ENCODE measurements at places on chromosomes 1 and 21.

- no peak for DNase-seq
These were observed 118.6 kb downstream of the NR5A2 start for GRCh38 chr1:200146100-200146499.

- DNase-seq: no peak
These were observed 37.3 kb upstream of the IRF2BP2 start for GRCh38 chr1:234647245-234647644.

DNA sequence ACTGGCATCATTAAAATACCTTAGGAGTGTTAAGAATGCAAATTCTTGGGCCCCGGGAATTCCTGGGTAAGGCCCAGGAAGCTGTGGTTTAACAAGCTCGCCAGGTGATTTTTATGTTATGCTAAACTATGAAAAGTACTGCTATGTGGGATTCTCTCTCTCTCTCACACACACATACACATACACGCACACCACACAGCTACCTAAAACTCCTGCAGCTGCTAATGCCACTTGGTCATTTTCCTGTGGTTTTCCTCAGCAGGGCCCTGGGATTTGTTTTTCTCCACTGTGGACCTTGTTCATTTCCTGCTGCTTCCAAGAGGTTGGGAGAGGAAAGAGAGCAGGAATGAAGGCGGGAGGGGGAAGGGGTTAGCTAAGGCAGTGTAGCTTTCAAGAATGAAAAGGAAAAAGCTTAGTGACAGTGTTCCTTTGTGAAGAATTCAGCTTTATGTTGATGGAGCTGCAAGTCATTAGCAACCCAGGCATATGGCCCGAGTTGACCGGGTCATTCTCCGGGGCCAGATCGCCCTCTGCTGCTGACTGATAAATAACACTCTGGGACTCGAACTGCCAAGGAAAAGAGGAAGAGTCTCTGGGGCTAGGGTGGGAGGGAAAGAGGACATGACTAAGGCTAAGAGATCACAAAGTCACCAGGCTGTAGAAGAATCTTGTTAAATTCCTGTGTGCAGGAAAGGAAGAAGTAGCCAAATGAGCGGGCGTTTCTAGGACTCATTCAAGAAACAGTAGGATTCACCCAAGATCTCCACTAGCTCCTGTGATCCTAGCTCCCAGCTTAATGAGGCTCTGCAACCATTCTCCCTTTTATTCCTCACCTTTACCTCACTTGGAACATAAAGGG lies 30.5 kb upstream of the LRIG2 start:
- DNase-seq: peak; percentile 91

DNA sequence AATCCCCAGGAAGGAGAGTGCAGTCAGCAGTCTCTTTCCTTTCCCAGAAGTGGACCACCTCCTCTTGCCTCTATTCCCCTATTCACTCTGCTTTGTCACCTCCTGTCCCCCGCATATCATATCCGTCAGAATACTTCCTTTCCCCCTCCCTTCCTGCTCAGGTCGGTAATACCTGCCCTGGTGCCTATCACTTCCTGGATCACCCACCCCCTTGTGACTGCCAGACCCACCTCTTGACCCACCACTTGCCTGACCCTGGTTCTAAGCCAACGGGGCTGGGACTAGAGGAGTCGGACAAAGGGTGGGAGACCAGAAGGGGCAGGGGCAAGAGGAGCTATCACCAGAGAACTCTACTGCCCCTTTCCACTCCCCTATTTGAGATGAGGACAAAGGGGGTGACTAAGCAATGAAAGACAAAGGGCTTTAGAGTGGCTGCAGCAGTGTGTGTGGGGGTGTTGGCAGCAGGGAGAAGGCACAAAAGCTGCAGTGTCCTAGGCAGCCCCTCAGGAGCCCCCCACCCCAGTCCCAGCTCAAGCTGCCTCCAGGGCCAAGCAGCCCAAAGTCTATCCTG lies 1.7 kb upstream of the ADAMTS4 start:
- peak; percentile 34 for DNase-seq

- no peak for DNase-seq
These were observed 468.7 kb upstream of the B3GALT2 start for GRCh38 chr1:193654951-193655735.

GRCh38 chr1:248823517-248824001 lies 2.2 kb downstream of the SH3BP5L start:
- DNase-seq: no peak

DNA sequence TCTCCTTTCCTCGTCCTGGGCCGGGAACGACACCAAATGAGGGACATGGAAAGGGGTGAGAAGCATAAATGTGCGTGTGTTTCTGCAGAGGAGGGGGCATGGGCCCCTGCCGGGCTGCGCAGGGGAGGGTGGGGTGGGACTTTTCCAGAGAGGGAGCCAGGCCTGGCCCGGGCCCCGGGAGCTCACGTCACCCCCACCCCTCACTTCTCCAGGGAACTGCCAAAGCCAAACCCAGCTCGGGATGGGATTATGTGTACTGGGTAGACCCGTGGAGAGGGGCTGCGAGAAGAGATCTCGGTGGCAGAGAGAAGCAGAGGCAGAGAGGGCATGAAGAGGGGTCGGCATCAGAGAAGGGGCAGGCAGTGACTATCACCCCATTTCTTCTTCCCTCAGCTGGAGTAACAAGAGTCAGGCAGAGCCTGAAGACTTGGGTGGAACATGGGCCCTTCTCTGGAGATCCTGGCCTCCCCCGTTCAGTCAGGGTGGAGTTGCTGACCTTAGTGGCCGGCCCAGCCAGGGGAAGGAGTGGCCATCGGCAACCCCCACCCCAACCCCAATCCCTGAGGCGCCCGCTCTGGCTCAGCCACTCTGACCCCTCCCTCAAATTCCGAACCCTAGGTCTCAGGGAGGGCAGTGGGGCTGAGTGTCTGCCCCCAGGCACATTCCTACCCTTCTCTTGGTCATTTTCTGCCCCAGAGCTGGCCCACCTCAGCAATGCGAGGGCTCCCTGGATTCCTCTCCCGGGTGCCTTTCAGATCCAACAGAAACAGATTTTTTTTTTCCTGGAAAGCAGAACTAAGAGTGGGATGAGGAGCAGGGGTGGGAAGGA lies 1.2 kb downstream of the ADAMTSL4 start:
- no peak for DNase-seq

DNA sequence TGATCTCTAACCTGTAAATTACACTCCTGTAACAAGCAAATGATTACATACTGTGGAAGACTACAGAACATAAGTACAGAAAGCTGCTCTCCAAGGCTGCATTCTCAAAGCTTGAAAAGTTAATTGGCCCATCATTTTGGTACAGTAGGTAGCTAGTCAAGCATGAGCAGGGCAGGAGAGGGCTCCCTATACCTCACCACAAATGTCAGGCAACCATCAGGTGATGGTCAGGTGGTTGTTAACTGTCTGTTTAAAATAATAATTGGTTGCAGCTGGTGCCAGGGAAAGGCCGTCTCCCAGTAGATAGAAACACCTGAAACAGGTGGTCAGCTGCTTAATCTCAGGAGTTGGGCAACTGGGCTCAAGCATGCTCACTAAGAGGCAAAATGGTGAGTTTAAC lies 13.1 kb upstream of the SLC1A7 start:
- no peak for DNase-seq

DNA sequence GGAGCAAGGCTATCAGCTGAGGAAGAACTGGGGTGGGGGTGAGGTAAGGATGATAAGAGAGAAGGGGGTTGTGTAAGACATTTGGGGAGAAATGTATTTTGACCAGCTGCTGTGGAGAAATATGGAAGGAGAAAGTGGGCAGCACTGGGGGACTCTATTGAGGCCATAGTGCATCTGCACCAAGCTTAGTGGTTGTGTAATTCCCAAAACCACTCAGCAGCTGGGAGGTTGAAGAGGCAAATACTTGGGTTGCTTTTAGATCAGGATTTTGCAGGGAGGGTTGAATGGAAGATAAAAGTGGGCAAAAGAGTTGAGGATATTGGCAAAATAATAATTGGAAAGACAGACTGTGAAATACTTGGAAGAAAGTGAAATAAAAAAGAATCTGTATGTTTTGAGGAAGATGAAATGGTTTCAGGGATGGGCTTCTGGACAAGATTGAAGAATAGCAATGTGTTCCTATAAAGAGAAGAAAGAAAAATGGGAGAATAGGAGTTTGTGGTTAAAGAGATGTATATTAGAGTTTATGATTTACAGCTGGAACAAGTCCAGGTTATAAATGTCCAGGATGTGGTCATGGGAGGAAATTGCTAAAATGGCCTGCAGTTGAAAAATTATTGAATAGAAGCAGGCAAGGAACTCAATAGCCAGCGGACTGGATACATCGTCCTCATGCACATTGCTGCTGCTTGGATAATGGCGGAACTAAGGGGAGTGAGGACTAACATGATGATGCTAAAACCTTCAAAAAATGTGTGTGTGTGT lies 162.7 kb downstream of the DNM3 start:
- DNase-seq: peak; percentile 3

- no peak for DNase-seq
These were observed 104.1 kb upstream of the MROH9 start for GRCh38 chr1:170831276-170831675.

DNA sequence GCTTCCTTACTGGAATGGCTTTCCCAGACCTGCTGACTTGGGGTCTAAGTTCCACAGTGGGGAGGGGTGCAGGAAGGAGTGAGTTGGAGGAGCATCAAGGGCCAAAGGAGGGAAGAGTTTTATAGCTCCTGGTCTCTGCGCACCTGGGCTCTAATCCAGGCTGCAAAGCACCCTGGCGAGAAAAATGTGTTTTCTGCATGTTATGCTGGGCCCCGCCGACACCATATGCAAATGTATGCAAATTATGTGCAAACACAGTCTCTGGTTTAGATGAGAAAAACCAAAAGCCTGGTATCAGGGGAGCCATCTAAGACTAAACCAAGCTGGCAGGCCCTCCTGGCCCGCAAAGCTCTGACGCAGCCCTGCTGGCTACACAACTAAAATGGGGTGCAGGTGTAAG lies 95.0 kb downstream of the VWA5B1 start:
- no peak for DNase-seq

GRCh38 chr1:70672442-70672888 lies 261.4 kb downstream of the CTH start:
- DNase-seq: no peak

- DNase-seq: no peak
These were observed 93.6 kb downstream of the KIF14 start for GRCh38 chr1:200526709-200527612.

- no peak for DNase-seq
These were observed 8.0 kb upstream of the GPR157 start for GRCh38 chr1:9136932-9137331.

DNA sequence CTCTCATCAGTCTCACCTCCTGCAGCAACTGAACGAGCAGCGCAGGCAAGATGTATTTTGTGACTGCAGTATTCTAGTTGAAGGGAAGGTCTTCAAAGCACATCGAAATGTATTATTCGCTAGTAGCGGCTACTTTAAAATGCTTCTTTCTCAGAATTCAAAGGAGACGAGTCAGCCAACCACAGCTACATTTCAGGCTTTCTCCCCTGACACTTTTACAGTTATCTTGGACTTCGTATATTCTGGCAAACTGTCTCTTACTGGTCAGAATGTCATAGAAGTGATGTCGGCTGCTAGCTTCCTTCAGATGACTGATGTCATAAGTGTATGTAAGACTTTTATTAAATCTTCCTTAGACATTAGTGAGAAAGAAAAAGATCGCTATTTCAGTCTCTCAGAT lies 53.7 kb downstream of the ZBTB8A start:
- no peak for DNase-seq

GRCh38 chr1:13881385-13882088 lies 181.5 kb downstream of the PRDM2 start:
- no peak for DNase-seq

- no peak for DNase-seq
These were observed 9.2 kb downstream of the DENND4B start for GRCh38 chr1:153937331-153937730.

DNA sequence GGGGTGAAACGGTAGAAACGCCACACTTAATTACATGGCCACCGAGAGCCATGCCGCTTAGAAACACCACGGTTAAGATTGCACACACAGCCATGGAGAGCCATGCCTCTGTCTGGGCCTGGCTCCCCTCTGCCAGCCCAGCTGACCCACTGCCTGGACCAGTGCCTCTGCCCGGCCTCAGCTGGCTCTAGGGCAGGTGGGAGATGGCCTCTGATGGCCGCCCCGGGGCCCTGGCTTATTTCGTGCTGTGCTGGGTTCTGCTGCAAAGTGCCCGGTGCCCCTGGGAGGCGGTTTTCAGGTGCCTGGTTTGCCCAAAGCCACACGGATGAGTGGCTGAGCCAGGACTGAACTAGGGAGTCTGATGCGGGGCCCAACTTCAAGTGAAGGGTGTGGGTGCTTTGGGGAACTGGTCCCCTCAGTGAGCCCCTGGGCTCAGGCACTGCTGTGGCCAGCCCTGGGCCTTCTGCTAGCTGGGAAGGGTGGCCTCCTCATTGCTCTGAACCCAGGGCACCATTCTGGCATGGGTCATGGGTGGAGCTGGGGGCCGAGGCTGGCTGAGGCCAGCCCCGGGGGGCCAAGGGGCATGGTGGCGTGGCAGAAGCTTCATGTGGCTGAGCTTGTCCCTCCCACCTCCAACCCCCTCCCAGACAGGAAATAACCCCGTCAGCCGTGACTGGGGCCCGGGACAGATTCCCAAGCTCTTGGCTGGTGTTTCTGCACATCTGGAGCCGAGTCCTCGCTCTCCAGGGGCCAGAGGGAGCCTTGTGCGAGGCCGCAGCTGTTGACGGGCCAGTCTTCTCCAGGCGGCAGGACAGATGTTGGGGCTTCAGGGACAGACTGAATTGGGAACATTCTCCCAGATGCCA lies 1.9 kb upstream of the GPR153 start:
- DNase-seq: no peak

- peak; percentile 22 for DNase-seq
These were observed 10.4 kb downstream of the MUL1 start for GRCh38 chr1:20497506-20497905.

GRCh38 chr1:228123505-228123904 lies 14.4 kb upstream of the MRPL55 start:
- no peak for DNase-seq

Measured in NB4 (cell line).